ENCODE measurements at places on chromosomes 7 and 10.

DNA sequence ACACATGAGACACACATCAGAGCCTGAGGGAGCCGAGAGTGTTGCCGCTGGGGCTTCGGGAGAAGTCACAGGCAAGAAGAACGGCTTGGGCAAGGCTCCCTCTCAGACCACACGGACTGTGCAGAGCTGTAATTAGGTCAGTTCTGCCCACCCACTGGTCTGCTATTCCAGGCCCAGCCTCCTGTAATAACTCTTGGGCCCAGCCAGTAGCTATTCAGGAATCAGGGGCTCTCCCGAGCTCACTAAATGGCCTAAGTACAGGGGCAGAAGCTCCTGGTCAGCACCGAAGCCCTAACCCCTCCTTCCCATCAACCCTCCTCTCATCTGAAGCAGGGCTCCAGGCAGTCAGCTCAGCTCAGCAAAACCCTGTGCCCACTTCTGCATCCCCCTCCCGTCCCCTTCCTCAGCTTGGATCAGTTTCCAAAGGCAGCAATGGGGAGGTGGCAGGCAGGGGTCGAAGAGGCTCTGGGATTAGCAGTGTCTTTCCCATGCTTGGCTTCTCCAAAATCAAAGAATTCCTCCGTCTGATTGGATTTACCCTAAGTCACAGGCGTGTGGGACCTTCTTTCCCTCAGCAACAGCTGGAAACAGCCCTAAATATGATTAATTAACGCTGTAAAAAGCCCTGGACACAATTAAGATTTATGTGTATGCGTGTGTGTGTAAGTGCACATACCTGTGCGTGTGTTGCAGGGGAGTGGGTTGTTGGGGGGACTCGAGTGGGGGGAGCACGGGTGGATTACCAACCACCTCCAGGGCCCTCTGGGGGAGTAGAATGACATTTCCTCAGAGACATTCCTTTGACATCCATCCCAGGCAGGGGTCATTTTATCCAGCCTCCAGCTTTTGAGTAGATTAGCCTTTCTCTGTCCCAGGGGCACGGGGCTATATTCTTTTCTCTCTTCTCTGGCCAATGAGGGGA is 48.4 kb upstream of the BTRC start:
- H3K27me3 ChIP-seq, result peaks cover 37% of the 10 kb centered on the region
- H3K4me3 ChIP-seq, result no peak overlapping the region
- no peak overlapping the region for H3K27ac ChIP-seq
- H3K36me3 ChIP-seq, result no peaks in the 10 kb centered on the region
- H3K4me1 ChIP-seq, result peaks cover 4% of the 10 kb centered on the region

DNA sequence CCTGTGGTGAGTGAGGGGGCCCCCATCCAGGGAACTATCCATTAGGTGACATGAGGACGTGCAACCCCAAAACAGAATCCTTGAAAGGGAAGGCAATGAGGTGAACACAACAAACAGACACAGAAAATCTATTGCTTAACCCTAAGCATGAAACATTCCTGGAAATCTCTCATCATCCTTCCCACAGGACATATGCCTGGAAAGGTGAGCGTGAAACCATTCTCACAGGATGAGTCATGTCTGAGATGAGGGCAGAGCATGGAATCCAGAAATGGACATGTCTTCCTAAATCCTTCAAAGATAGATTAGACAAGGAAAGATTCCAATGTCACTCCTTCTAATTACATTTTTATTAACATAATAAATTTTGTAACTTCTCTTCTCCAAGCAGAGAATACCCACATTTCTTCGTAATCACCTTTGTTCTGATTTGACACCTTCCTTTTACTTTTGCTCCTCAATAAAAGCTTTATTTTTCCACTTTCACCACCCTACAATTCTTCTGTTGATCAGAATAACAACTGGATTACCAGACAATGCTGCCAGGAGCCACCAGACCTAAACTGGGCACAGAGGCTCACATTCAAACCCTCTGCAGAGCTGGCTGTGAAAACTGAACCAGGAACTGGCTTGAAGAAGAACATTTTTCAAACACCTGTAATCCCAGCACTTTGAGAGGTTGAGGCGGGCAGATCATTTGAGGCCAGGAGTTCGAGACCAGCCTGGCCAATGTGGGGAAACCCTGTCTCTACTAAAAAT is 67.2 kb downstream of the COBL start:
- H3K27me3 ChIP-seq, result no peaks in the 10 kb centered on the region
- H3K27ac ChIP-seq, result no peak overlapping the region
- H3K36me3 ChIP-seq, result no peaks in the 10 kb centered on the region
- no peak overlapping the region for H3K4me3 ChIP-seq
- no peak for DNase-seq
- H3K4me1 ChIP-seq, result no peaks in the 10 kb centered on the region

GRCh38 chr10:106836933-106837663 is 327.4 kb downstream of the SORCS1 start:
- H3K36me3 ChIP-seq, result no peaks in the 10 kb centered on the region
- no peak for DNase-seq
- no peak overlapping the region for H3K27ac ChIP-seq
- H3K4me3 ChIP-seq, result no peak overlapping the region
- H3K4me1 ChIP-seq, result peaks cover 5% of the 10 kb centered on the region

DNA sequence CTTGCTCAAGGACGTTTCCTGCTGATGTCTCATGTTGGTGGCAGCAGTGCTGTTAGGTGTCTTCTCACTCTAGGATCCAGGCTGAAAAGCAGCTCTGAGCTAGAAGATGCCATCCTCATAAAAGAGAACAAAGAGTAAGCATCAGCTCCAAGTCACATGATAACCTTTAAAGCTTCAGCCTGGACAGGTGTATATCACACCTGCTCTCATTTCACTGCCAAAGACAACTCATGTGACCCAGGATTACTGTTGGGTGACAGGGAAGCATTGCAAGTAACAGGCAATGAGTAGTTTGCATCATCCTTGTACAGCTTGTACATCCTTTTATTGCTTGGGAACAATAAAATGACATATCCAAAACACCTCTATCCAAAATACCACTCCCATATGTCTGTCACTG is 423.4 kb upstream of the DPP6 start:
- no peaks in the 10 kb centered on the region for H3K36me3 ChIP-seq
- DNase-seq, result no peak
- no peaks in the 10 kb centered on the region for H3K4me1 ChIP-seq
- H3K27ac ChIP-seq, result no peak overlapping the region
- no peak overlapping the region for H3K4me3 ChIP-seq
- no peaks in the 10 kb centered on the region for H3K27me3 ChIP-seq

- no peaks in the 10 kb centered on the region for H3K27me3 ChIP-seq
- no peak overlapping the region for H3K27ac ChIP-seq
- no peaks in the 10 kb centered on the region for H3K36me3 ChIP-seq
- no peak for DNase-seq
Measured at GRCh38 chr7:38950309-38950708, 27.4 kb upstream of the POU6F2 start.

- no peak overlapping the region for H3K4me3 ChIP-seq
- no peaks in the 10 kb centered on the region for H3K36me3 ChIP-seq
- H3K27me3 ChIP-seq, result peaks cover 5% of the 10 kb centered on the region
- no peak for DNase-seq
Measured at GRCh38 chr10:117663750-117664149, 121.2 kb downstream of the EMX2 start.
